ENCODE measurements at places on chromosomes 1 and 21.

DNA sequence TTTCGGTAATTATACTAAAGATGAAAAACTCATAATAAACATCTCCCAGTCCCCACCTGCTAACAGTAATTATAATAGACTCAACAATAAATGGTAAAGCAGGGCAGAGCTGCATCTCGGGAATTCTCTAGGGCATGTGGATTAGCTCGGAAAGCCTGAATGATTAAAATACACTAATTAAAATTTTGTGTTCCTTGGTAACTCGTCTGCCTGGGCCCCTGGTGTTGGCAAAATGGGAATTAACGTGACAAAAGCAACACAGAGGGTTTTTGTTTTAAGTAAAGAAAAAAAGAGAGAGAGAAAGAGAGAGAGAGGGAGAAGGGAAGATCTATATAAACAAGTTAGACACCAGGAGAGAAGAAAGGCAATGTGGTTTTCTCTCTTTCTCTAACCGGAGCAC, 62.1 kb downstream of the CASZ1 start:
- no peak for DNase-seq

- DNase-seq = no peak
These were observed 113.3 kb downstream of the TNR start for GRCh38 chr1:175630076-175630475.

DNA sequence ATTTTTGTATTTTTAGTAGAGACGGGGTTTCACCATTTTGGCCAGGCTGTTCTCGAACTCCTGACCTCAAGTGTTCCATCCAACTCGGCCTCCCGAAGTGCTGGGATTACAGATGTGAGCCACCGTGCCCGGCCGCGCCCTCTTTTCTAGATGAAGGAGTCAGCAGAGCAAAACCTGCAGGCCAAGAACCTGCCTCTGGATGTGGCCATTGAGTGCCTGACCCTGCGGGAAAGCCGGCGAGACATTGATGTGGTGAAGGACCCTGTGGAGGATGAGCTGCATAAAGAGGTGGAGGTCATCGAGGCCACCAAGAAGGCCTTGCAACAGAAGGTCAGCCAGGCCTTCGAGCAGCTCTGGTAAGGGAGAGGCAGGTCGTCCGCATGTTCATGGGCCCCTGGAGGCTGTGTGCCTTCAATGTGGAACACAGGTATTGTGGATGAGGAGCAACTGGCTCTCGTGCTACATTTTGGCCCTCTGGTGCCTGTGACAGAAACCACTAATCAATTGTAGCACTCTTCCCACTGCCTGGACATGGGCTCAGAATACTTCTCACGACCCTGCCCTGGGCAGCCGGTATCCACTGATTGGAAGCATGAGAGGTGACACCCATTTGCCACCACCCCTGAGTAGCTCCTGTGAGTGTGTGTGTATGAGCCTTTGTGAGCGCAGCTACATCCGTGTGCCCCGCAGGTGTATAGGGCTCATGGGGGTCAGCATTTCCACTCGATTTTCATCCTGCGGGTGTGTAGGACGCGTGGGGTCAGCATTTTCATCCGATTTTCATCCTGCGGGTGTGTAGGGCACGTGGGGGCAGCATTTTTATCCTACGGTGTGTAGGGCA, 2.0 kb downstream of the TEKT2 start:
- DNase-seq = no peak

DNA sequence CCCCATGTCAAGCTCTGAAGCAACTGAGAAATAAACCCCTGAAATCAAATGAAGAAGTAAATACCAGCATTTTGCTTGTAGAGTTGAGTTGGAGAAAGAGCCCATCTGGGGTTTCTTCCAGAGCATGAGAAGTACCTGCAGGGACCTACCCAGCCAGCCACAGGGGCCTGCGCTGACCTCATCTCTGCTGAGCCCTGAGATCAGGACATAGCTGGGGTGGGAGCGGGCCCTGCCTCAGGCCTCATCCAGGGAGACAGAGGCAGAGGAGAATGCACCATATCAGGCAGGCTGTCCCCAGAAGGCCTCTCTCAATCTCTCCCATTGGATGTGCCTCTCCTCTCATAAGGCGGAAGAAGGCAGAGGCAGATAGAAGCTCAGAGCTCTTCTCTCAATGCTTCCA, 27.6 kb downstream of the RUNX1 start:
- no peak for DNase-seq

DNA sequence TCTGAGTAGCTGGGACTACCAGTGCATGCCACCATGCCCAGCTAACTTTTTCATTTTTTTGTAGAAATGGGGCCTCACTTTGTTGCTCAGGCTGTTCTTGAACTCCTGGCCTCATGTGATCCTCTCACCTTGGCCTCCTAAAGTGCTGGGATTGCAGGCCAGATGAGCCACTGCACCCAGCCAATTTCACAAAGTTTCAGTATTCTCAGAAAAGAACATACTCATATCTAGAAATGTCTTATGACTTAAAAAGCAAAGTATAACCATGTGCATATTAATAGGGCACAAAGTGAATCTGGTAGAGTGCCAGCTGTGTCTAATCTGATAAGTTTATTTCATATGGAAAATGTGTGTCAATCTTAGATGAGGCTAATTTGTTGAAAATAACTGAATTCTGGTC, 87.5 kb upstream of the CACYBP start:
- no peak for DNase-seq

GRCh38 chr1:203589595-203589994, 37.0 kb upstream of the ATP2B4 start:
- no peak for DNase-seq

- DNase-seq = no peak
These were observed 46.9 kb downstream of the RASSF5 start for GRCh38 chr1:206554211-206554610.

- DNase-seq = no peak
These were observed 127.3 kb upstream of the APP start for GRCh38 chr21:26297851-26298250.

GRCh38 chr1:27405074-27405473, 12.7 kb downstream of the GPR3 start:
- peak; percentile 32 for DNase-seq

- DNase-seq = peak; percentile 51
These were observed 11.3 kb downstream of the THEM4 start for GRCh38 chr1:151897991-151898431.

DNA sequence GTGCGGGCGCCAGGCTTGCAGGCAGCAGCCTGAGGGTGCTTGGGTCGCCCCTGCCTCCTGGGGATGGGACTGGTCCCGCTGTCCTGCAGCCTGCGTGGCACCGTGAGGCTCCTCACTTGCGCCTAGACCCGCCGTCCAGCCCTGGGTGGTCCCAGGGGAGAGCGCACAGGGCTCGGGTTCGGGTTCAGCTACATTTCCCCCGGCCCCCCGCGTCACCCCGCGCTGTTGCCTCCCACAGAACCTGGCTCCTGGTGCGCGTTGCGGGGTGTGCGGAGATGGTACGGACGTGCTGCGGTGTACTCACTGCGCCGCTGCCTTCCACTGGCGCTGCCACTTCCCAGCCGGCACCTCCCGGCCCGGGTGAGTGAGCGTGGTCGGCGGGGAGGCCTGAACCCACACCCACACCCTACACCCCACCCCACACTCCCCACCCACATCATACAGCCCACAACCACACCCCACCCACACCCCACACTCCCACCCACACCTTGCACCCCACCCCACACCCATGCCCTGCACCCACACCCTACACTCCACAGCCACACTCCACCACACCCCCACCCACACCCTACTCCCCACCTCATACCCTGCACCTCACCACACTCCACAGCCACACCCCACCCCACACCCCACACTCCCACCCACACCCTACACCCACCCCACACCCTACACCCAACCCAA, 6.2 kb upstream of the PFKL start:
- no peak for DNase-seq

- DNase-seq = no peak
These were observed 4.9 kb upstream of the GBP1 start for GRCh38 chr1:89069951-89070350.

DNA sequence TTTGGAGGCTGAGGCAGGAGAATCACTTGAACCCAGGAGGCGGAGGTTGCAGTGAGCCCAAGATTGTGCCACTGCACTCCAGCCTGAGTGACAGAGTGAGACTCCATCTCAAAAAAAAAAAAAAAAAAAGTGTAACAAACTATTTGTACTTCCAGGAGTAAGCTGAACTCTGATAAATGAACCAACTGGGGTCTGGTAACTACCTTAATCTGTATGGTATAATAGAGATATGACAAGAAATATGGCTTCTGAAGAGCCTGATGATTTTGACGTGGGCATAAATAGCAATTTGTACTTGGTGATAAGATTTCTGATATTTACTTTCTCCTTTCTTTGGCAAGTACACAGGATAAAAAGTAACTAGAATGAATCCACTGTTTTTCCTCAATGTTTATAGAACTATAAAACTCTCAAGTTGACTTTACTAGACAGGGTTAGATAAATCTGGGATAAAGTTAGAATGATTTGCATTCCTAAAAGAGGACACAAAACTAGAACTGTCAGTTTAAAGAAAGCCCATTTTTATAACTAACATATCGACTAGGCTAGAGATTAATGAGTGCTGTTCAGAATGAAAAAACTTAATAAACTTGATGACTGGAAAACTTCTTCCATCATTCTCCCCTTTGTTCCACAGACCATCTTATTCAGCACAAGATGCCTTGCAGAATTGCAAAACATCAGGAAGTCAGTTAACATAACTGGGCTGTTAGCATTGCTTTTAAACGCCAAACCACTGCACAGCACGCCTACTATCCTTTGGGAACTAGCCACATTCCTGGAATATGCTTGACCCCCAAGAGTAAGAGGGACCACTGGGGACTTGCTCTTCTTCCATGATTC, 51.5 kb upstream of the EDARADD start:
- DNase-seq = no peak

DNA sequence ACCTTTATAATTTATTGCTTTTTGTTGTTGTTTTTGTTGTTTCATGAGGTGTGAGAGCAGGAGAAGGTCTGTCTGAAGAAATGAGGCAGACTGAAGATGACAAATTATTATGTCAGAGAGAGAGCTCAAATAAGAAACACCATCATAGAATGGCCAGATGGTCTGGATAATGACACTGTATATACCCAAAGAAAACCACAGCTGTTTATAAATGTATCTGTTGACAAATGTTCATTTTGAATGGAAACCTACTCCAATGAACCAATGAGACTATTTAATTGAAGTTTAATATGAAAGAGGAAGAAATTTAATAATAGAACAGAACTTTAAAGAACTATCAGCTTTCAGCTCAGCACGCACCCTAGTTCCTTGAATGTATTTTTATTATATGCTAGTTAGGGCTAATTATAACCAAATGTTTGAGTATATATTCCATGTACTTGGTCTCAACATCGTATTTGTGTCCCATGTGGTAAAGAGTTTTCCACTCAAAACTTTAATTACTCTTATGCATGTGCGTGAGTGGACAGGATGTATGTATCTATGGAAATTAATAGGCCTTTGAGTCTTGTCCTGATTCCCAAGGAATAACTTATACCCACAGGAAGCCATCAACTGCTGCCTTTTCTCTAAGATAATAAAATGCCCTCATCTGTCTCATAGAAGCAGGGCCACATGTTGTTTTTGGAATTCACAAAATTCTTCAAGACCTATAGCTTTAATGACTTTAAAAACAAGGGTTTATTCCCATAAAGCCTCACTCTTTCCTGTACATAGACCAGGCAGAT, 202.7 kb downstream of the KCNK2 start:
- no peak for DNase-seq

GRCh38 chr1:17212487-17213121, 7.7 kb downstream of the PADI1 start:
- DNase-seq = peak; percentile 64

GRCh38 chr1:115423776-115424175, 85.7 kb upstream of the NGF start:
- DNase-seq = no peak

GRCh38 chr1:162206300-162206699, 136.8 kb downstream of the NOS1AP start:
- no peak for DNase-seq

- no peak for DNase-seq
These were observed 37.0 kb downstream of the SERBP1 start for GRCh38 chr1:67393240-67393639.

GRCh38 chr21:28356422-28356821, 636.3 kb downstream of the LTN1 start:
- no peak for DNase-seq

GRCh38 chr1:94935034-94935433, 8.1 kb upstream of the CNN3 start:
- no peak for DNase-seq

GRCh38 chr1:11098931-11099309, 749 bp downstream of the EXOSC10 start:
- DNase-seq = no peak

GRCh38 chr1:83527987-83528386, 470.9 kb downstream of the TTLL7 start:
- DNase-seq = no peak

DNA sequence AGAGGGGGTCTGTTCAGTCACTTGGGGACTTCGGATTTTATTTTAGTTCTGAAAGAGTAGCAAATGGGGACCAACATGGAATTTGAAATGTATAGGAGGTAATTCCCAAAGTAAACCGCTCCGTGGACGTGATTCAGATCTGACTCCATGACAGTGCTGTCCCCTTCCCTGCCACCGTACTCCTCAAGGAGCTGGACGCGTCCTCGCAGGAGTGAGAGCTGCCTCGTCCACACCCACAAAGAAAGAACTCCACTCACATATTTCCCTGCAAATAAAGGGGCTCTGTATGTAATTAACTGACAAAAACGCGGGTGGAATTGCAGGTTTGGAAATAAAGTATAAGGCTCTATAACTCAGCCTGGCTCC, 183.6 kb downstream of the ETS2 start:
- no peak for DNase-seq

DNA sequence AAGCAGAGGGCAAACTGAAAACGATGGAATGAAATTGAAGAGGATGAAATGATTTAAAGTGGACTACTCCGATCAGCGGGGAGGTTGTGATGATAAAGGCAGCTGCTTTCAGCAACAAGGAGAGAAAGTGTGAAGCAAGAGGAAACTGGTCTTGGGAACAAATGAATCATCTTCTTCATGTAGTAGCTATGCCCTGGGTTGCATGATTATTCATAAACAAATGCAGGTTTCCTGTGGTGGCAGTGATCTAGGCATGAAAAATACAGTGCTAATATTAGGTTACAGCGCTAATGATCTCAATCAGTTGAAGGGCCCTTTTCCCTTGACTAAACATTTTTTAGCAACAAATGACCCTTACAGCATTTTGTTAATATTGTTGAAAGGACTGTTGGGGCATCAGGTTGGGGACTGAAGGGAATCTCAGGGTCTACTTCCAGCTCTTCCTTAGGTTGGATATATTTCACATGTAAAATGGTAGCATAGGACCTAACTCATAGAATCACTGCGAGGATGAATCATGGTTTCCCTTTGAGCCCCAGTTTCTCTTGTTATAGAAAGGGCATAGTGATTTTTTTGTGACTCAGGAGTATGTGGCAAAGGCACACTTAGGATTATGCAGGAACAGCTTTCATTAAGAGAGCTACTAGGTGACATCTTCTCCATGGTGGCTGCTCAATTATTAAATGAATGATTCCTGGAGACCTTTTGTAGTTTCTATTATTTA, 1.9 kb upstream of the ZFYVE9 start:
- DNase-seq = peak; percentile 89

GRCh38 chr1:201011616-201012015, 11.9 kb downstream of the KIF21B start:
- DNase-seq = no peak

- DNase-seq = peak; percentile 70
These were observed 133.1 kb downstream of the LRRC40 start for GRCh38 chr1:70072231-70072751.

- peak; percentile 49 for DNase-seq
These were observed 676.1 kb downstream of the PTPRU start for GRCh38 chr1:29912425-29912824.

- peak; percentile 99 for DNase-seq
These were observed 38.6 kb downstream of the BRINP2 start for GRCh38 chr1:177209357-177209756.
